ENCODE measurements at places on chromosomes 7 and 10.

GRCh38 chr7:148607151-148607661 is 16.6 kb downstream of the C7orf33 start:
- DNase-seq = no peak

DNA sequence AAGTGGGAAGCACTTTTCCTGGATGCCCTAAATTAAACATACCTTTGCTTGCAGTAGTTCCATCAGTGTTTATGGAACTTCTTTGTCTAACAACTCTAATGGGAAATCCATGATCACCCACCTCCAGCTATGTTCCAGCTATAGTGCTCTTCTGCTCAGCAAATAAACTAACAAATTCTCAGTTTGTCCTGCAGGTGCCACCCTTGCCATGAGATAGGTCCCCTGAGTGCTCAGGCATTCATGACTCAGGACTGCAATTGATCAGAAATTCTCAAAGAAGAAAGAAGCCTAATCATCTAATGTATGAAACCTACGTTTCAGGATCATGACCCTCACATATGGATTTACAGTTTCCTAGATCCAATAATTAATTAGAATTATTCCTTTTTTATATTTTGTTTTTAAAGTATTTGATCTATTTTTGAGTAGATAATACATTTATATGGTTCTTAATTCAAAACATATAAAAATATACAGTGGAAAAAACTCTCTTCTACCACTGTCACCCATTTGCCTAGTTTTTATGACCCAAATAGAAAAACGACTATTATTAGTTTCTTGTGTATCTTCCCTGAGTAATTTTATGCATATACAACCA is 48.7 kb upstream of the DYNC1I1 start:
- peak; percentile 83 for DNase-seq

- DNase-seq = no peak
These were observed 51.0 kb upstream of the NKX6-2 start for GRCh38 chr10:132836832-132837540.

GRCh38 chr10:108454793-108455192 is 1290.3 kb upstream of the SORCS1 start:
- no peak for DNase-seq

DNA sequence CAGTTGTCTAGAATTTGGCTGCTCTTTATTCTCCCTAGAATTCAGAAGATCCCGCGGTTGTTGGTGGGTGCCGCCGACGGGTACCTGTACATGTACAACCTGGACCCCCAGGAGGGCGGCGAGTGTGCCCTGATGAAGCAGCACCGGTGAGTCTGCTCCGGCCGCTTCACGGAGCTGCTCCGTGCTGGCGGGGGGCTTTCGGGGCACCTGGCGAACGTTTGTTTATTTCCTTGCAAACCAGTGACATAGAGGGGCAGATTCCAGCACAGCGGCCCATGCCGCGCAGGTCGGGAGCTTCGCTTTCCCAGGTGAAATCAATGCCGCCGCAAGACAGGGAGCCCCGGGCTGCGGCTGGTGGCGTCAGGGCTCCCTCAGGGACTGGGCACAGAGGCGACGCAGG is 38.0 kb downstream of the WIPI2 start:
- no peak for DNase-seq

DNA sequence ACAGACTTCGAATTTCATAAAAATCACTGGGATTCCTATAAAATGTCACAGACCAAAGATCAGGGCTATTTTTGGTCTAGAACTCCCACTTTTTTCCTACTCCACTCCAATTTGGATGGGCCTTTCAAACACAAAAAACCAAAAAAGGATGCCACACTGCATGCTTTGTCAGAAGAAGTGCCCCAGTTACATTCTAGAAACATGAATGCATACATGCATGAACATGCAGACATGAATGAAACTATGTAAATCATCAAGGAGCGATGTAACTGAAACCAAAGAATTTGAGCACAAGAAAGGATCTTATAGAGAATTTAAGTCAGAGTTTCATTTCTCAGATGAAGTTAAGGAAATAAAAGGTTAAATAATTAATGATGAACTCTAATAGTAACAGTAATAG is 31.8 kb upstream of the FAM133B start:
- no peak for DNase-seq

DNA sequence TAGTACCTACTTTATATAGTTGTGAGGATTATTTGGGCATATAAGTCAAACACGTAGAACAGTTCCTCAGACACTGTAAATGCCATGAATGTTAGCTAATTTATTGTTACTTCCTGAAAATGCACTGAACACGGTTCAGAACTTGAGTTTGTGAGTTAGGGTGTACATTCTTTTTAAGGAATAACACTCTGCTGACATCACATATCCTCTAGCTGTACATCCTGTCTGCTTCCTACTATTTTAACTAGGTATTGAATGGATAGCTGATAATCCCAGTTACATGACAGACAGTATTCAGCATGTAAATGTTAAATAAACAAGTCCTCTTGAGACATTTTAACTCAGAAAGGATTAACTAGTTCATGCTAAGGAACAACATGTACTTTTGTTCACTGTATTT is 16.0 kb downstream of the SAMD8 start:
- no peak for DNase-seq

DNA sequence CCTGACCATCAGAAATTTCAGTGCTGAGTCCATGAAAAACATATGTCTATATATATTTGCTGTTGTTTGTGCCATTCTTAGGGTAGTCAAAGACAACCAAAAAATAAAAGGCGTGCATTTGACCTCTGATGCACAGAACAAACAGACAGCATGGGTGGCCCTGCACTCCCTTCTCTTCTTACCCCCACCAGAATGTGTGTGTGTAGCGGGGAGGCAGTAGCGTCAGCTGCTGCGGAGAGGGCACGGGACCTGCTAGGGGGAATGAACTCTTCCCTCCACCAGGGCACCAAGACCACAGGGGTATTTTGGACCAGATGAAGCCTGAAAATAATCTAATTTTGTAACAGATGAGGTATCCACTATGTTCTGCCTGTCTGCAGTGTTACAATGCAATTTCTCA is 277.7 kb upstream of the ZNF32 start:
- no peak for DNase-seq

- no peak for DNase-seq
These were observed 9.8 kb upstream of the ZNF727 start for GRCh38 chr7:64035388-64035787.

DNA sequence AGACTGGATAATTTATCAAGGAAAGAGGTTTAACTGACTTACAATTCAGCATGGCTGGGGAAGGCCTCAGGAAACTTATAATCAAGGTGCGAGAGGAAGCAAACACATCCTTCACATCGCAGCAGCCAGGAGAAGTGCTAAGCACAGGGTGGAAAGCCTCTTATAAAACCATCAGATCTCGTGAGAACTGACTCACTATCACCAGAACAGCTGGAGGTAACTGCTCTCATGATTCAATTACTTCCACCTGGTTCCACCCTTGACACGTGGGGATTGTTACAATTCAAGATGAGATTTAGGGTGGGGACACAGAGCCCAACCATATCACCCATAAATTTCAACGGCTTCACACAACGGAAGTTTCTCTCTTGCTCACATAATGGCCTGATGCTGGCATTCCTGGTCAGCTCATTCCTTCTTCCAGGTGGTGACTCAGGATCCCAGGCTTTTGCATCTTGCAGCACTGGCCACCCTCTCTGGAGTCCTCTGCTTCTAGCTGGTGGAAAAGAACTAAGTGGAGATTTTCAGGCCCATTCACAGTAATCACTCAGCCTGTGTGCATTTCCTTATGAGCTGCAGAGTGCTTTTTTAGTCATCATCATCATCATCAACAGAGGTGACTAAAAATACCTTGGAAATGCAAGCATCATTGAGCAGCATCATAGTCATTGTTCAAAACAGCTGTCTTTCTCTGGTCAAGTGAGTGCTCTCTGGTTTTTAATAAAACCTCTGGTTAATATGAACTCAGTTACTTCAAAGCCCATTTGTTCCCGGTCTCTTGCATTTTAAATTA is 308.1 kb downstream of the SFMBT2 start:
- no peak for DNase-seq

- peak; percentile 58 for DNase-seq
These were observed 173.6 kb downstream of the PTPRN2 start for GRCh38 chr7:158414002-158414401.

GRCh38 chr7:102222445-102222844 is 64.2 kb upstream of the SH2B2 start:
- DNase-seq = no peak

DNA sequence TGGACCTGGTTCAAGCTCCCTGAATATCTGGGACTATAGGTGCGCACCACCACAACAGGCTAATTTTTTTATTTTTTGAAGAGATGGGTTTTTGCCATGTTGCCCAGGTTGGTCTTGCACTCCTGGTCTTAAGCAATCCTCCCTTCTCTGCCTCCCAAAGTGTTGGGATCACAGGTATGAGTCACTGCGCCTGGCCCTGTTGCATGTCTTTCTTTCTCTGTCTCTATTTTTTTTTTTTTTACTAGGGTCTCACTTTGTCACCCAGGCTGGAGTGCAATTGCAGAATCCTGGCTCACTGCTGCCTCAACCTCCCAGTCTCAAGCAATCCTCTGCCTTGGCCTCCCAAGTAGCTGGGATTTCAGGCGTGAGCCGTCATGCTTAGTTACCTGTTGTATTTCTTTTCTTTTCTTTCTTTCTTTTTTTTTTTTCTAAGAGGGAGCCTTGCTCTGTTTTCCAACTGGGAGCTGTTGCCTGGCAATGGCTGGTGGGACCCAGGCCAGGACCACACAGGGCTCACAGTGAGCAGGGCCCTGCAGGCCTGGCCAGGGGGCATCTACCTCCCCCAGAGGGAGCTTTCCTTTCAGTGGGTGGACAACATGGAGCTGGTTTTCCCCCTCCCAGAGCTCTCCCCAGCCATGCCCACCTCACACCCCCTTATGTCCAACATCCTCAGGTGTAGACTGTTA is 6.0 kb downstream of the MYL7 start:
- no peak for DNase-seq

- no peak for DNase-seq
These were observed 315.3 kb downstream of the HPSE2 start for GRCh38 chr10:98920360-98920759.

- no peak for DNase-seq
These were observed 5.1 kb upstream of the MYL7 start for GRCh38 chr7:44145969-44146911.

DNA sequence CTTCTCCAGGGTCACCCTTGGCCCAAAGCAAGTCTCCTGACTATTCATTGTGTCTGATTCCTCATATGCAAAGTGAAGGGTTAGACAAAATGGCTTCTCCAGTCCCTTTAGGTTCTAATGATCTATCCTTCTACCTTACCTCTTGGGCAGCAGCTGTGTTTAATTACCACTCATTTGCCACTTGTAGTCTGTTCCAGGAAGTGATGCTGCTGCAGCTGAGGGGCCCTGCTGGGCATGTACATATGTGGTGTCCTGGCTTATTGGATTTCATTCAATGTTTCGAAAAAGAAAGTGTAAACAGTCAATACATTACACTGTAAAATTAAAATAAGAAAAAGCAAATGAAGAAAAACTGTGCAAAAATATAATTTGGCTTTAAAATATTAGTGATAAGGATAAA is 36.6 kb downstream of the SCIN start:
- peak; percentile 94 for DNase-seq

DNA sequence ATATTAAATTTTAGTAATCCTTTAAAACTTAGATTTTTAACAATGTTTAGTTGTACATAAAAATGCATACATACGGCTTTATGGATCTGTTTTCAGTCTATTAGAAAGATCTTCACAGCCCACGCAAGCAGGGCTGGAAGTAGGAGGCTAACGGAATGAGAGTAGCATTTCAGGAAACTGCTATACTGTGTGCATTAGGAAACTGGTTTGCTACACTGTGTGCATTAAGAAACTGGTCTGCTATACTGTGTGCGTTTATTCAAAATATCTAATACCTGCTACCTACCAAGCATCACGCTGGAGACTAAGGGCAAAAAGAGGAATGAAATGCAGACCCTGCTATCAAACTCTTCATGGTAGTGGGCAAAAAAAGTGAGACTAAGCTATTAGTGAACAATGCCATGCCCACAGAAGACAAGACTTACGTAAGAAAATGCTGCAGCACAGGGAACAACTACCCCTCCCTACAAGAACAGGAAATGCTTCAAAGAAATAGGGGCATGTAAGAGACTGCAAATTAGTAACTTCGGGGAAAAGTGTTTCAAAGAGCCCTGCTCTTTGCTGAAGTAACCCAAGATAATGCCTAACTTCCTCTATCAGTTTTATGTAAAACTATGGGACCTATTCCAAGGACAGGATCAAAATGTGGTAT is 11.3 kb downstream of the RAB11FIP2 start:
- DNase-seq = no peak

DNA sequence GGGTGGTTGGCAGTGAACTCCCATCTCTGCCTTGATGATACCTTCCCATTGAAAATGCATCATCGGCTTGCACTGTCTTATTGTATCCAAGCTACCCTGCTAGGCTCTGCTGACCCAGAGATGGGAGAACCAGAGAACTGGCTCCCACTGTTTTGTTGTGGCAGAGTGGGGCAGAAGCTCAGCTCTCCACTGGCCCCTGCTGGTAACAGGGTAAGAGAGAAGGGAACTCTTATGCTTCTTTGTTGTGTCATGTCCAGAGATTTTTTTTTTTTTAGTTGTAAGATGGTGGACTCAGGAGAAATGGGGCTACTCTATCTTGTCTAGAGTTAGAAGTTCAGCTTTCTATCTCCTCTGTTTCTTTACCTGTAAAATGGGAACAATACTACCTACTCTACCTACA is 100.5 kb upstream of the SDK1 start:
- DNase-seq = peak; percentile 32

GRCh38 chr7:133114519-133114918 is 32.6 kb upstream of the CHCHD3 start:
- no peak for DNase-seq

GRCh38 chr7:81138870-81139269 is 220.0 kb upstream of the SEMA3C start:
- no peak for DNase-seq

DNA sequence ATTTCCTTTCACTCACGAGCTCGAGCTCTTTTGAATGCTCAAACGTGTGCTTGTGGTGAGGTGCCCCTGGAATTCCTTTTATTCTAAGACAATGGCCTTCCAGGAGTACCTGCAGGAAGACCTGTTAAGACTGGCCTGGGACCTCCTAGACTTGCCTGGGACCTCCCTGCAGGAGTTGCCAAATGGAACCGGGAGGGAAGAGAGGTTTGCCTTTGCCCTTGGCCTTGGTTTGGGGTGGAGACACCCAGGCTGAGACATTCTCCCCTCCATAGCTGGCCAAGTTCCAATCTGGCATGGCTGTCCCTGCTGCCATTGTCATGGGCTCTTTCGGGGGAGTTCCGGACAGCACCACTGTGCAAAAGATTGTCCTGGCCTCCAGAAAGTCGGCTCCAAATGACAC is 39.7 kb downstream of the DNAJB12 start:
- no peak for DNase-seq

DNA sequence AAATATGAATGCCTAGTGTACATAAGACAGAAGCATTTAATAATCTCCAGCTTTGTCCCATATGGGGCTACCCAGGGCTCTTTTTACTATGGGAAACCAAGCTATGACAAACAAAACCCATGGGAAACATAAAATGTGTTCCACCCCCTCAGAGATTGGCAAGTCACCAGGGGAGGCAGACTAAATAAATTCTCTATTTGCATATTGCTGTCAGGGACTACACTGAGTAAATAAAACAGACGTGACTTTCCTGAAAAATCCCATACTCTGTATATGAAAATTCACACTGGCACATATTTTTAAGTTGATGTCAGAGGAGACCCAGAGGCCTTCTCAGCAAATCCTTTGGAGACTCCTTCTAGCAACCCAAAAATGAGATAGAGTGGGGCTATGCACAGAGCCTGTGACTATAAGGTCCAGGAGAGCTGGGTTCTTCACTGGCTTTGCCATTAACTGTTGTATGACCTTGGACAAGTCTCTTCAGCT is 44.0 kb upstream of the HPSE2 start:
- DNase-seq = no peak
